ENCODE measurements at places on chromosomes 3 and 15.

DNA sequence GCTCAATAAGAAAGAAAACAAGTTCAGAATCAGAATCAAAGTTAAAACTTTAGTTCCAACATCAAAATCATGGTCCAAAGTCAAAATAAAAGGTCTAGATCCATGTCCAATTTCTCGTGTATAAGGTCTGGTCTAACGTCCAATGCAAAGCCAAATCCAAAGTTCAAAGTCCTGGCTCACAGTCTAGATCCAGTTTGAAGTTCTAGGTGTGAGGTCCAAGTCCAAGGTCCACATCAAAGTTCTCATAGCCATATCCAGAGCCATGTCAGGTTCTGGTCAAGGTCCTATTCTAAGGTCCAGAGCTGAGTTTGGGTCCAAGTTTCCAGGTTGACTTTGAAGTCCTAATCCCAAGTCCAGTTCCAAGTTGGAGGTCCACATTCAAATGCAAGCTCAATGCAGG is 40.7 kb upstream of the VIPR1 start:
- DNase-seq: no peak

DNA sequence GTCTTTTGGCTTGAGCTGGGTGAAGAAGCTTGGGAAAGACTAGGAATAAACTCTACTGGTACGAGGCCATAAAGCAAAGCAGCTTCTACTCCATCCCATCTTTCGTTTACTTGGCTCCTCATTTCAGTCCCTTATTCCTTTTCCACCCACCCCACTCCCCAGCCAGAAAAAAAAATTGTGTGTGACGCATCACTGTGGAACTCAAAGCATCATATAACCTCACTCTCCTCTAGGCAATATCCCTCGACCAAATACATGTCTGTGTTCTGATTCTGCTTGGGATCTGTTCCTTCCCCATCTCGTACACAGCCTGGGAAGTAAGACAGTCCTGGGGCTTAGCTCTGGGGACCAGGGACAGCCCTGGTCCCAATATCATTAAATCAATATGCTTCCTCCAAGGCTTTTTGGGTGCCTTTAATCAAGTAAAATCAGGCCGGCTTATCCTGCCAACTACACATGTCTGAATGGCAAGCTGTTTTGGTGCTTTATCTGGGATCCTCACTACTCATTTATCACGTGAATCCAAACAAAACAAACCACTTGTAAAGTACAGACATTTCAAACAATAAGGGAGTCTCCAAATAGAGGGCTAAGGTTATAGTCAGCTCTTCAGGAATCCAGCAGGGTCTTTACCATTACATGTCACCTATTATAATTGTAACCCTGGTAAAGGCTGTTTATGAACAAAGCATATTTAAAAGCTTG is 74.9 kb upstream of the ZBED2 start:
- no peak for DNase-seq

DNA sequence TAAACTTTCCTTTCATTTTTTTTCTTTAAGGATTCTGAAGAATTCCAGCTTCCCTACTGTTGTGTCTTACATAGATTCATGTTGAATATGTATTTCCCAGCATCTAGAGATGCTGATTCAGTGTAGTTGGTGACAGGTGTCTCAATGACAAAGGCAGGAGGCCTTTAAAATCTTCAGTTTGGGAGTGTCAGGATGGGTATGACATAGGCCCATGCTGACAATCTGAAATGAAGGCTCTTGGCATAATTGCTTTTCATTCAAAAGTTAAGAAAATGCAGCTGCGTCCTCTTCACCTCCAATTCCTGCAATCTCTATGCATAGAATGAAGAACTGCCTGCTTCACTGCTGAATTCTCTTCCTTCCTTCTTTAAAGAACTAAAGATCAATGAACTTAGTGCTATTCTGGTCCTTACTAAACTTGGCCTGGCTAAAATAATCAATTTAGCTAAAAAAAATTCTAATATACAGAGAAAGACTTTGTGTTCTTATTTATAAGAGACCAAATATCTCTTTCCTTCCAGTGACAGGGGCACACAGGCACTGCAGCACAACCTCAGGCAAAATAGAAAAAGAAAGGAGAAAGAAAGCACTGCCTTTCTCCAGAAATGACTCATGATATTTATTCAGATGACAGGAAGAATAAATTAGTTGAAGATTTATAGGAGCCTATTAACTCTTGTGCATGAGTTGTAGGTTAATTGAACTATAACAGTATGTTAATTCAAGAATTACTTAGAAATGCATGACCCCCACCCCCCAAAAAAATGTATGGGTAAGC is 152.6 kb upstream of the GBE1 start:
- DNase-seq: no peak

- DNase-seq: no peak
Observed at GRCh38 chr3:45596290-45596791, 1.8 kb downstream of the LIMD1 start.

DNA sequence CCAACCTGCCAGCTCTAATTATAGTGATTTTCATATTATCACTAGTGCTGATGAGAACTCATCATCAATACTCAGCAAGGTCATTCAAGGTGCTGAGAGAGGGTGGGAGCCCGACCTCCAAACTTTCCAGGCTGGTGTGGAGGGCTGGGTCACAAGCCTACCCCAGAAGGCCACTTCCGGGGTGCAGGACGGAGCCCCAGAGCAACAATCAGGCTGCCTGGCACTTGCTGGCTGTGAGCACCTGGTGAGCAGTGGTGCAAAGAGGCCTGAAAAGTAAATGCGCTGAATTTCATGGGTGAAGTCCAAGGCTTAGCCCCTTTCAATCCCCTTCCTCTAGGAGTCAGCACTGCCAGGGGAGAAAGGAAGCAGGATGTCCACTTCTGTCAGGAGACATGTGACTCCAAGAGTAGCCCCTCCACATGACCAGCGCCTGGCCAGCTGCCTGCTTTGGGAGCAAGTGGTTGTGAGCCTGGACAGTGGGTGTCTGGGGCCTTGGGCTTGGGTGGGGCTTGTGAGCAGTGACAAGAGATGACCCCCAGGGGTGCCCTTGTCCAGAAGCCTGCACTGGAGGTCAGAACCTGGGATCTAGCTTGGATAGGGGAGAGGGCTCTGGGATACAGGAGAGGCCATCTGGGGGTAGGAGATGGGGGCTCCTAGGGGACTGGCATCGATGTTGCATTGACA is 165.0 kb upstream of the TLE3 start:
- DNase-seq: no peak

GRCh38 chr3:38597502-38598060 is 51.9 kb downstream of the SCN5A start:
- no peak for DNase-seq

- DNase-seq: no peak
Observed at GRCh38 chr3:53089511-53089910, 40.7 kb downstream of the RFT1 start.

GRCh38 chr3:160464321-160464720 is 14.7 kb upstream of the TRIM59 start:
- no peak for DNase-seq

GRCh38 chr3:177679568-177680471 is 482.5 kb upstream of the TBL1XR1 start:
- peak; percentile 28 for DNase-seq

GRCh38 chr15:86676002-86676401 is 596.3 kb downstream of the AGBL1 start:
- no peak for DNase-seq

- DNase-seq: no peak
Observed at GRCh38 chr15:91664224-91664836, 189.2 kb upstream of the SLCO3A1 start.

DNA sequence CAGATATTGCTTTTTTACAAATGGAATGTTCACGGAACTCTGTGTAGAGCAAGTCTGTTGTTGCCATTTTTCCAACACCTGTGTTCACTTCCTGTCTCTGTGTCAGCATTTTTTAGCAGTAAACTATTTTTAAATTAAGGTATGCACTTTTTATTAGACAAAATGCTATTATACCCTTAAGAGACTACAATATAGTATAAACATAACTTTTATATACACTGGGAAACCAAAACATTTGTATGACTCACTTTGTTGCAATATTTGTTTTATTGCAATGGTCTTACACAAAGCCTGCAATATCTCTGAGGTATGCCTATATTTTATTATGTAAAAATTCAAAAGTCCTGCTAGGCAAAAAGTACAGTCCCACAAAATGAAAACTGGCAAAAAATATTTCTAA is 39.8 kb upstream of the FGF7 start:
- peak; percentile 6 for DNase-seq

- DNase-seq: no peak
Observed at GRCh38 chr3:123430266-123430665, 18.6 kb downstream of the ADCY5 start.

DNA sequence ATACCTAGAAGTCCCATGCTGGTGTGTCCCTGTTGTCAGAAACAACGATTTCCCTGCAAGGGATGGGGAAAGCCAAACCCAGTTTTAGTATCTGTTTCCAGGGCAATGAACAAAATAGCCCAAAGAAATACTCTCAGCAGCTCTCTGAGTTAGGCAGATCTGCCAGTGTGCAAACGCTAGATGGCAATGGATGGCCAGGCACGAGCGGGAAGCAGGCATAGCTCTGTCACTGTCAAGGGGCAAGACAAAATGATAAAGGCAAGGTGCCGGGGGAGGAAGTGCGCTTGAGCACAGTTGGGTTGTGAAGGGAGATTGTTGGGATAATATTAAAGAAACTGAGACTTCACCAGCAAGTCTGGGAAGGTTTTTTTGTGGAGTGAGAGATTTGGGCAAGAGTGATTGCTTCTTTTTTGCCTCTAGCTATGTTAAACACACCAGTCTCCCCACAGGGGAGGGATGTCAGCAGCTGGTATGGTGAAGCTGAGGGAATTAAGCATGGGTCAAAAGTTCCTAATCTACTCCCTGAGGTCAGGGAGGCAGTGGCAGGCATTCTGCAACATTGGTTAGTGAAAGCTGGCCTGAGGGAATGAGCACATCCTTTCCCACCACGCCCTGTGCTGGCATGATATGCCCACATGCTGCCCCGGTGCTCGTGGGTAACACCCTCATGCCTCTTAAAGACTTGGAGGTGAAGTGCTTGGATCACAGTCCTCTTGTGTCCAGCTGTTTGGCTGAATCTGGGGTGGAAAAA is 117.5 kb downstream of the PDCD6IP start:
- DNase-seq: no peak

DNA sequence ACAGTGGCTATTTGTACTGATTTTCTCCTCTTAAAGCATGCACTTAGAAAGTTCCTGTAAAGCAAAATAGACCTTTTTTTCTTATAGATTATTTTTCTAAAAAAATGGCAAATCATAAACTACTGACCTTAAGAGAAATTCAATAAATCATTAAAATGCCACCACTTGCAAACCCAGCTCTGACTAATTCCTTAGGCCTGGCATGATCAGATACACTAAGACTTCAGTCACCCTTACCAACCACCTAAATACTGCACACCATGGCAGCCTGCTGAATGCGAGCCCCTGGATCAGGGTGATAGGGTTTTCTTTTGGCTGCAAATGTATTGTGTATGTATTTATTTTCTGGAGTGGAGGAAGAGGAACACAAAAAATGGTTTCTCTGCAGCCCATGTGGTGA is 370.6 kb upstream of the TBL1XR1 start:
- DNase-seq: no peak

GRCh38 chr3:129050556-129051295 is 9.9 kb upstream of the GP9 start:
- no peak for DNase-seq

- DNase-seq: no peak
Observed at GRCh38 chr15:72991026-72991425, 61.2 kb upstream of the NEO1 start.

DNA sequence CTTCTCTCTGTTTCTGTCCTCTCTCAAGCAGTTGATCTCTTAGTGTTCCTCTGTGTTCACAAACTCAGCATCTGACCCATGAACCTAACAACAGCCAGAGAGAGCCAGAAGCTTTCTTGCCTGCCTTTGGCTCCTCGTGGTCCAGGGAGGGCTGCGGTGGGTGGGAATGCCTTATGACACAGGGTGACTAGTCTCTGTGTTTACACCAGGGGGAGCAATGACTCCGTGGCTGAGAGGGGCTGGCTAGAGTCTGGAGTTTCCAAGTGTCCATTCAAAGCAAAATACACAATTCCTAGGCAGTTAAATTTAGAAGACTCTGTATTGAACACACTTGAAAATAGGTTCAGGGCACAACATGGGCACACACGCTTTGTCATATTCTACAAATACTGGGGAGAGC is 370.0 kb upstream of the FRG2C start:
- peak; percentile 22 for DNase-seq

- no peak for DNase-seq
Observed at GRCh38 chr15:40871749-40872617, 2.1 kb downstream of the RHOV start.

GRCh38 chr3:185276415-185276814 is 22.6 kb upstream of the EHHADH start:
- no peak for DNase-seq

GRCh38 chr3:14564741-14565140 is 24.6 kb upstream of the GRIP2 start:
- no peak for DNase-seq

GRCh38 chr3:196197524-196197923 is 13.7 kb downstream of the ZDHHC19 start:
- no peak for DNase-seq

GRCh38 chr15:41817327-41817726 is 10.6 kb upstream of the JMJD7 start:
- no peak for DNase-seq

DNA sequence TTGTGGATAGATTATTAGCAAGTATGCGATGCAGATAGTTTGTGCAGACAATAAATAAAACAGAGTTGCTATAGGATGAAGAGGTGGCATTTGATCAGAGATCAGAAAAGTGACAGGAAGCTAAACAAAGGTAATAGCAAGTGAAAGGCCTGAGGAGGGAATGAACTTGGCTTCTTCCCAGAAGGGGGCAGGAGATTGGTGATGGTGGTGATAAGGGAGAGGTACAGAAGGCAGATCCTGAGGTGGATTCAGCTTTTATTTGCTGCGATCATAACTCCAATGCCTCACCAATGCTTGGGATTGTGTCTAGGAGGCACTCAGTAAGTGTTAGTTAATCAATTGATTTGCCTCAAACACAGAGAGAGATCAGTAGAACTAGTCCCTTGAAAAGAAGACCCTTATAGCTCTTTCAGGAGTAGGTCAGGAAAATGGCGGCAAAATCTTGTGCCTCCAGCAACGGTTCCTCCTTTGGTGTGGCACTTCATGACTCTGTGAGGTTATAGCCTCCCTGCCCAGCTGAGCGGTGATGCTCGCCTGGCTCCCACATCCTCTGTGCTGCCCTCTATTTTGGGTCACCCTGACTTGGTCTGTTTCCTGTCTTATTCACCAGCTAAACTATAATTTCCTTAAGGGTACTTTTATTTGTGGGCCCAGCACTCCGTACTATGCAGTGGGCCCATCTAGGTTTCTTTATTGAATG is 37.5 kb downstream of the TGFBR2 start:
- DNase-seq: no peak

Data from dermis microvascular lymphatic vessel endothelial cell (primary cell).